ENCODE measurements at places on chromosomes 7 and 10.

- no peak for DNase-seq
Measured at GRCh38 chr7:128446306-128446705, 9.4 kb upstream of the HILPDA start.

GRCh38 chr10:20841419-20841818 lies 55.7 kb downstream of the NEBL start:
- no peak for DNase-seq

GRCh38 chr10:30247704-30248103 lies 101.4 kb downstream of the MTPAP start:
- no peak for DNase-seq

GRCh38 chr7:8197994-8198698 lies 63.8 kb downstream of the ICA1 start:
- DNase-seq, result no peak

DNA sequence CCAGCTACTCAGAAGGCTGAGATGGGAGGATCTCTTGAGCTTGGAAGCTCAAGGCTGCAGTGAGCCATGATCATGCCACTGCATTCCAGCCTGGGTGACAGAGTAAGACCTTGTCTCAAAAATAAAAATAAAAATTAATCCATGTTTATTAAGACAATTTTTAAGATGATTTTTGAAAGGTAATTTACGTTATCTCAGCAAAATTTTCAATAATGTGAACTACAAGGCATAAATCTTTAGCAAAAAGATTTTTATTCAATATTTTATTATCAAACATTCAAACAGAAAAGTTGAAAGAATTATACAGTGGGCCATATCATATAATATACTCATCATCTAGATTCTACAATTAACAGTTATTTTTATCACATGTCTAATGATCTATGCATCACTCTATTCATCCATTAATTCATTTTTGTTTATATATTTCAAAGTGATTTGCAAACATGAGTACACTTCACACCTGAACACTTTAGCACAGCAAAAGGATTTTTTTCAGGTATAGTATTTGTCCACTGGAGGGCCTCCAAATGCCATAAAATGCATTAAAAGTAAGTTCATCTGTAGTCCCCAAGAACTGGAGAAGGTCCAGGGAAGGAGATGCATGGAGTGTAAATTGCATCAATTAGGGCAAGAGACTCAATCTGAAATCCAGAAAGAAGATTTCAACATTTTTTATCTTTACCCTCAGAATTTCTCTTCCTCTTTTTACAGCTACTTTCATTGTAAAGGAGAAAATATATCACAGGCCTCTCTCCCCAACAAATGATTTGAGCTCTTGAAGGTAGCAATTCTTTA lies 38.6 kb upstream of the RSBN1L start:
- DNase-seq, result no peak

GRCh38 chr10:131644864-131645658 lies 255.7 kb upstream of the PPP2R2D start:
- DNase-seq, result no peak

DNA sequence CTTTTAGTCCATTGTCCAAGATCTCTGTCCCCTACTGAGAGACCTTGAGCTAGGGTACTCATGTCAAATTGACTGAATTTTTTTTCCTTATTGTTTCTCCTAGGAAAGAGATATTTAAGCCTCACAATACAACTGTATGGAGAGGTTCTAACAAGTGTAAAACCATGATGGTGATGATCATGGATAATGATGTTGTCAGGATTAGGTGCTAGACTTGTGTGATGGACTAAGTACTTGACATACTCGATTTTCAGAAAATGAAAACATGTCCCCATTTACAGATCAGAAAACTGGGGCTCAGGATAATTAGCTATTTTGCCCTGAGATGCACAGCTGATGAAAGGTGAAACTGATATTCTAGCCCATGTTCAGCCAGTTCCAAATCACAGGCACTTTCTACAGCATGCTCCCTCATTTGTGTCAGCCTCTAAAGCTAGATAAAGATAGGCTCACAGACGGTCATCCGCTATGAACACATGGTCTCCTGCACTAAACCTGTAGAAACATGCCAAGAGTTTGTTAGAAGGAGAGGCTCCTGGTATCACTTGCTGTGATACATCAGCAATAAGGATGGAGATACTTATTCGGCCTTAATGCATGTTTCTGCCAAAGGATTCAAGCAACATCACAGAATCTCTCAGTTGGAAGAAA lies 67.6 kb downstream of the CREB3L2 start:
- no peak for DNase-seq

- no peak for DNase-seq
Measured at GRCh38 chr10:50511492-50512213, 112.1 kb downstream of the SGMS1 start.

DNA sequence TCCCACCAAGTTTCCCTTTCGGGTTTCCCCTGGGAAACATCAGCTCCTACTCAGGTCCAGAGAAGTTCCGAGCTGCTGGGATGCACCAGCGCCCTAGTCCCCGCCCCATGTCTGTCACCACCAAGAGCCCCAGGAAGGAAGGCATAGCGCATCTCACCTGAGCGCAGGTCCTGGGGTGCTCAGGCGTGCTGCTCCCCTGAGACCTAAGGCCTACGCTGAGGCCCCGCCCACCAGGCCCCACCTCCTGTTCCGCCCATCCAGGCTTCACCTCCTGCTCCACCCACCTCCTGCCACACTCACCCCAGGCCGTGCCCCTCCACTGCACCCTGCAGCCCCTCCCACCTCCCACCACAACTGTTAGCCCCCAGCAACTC lies 1.2 kb upstream of the TFR2 start:
- DNase-seq, result no peak

DNA sequence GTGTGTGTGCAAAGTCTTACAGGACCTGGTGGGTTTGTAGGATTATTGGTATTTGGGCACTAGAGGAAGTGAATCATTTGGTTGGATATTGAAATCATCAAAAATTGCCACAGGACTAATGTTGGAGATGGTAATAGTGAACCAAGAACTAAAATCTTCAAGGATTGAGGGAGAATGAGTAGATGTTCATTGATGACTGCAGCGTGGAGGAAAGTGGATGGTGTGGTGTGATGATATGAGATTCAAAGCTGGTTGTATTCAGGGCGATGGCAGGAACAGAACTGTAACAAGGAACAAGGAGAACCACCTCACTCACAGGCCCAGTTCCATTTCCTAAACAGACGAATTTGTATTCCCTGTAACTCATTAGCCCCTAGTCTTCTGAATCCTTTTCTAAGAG lies 90.3 kb downstream of the TRIM24 start:
- no peak for DNase-seq

GRCh38 chr10:7300384-7300971 lies 110.4 kb downstream of the SFMBT2 start:
- DNase-seq, result no peak

DNA sequence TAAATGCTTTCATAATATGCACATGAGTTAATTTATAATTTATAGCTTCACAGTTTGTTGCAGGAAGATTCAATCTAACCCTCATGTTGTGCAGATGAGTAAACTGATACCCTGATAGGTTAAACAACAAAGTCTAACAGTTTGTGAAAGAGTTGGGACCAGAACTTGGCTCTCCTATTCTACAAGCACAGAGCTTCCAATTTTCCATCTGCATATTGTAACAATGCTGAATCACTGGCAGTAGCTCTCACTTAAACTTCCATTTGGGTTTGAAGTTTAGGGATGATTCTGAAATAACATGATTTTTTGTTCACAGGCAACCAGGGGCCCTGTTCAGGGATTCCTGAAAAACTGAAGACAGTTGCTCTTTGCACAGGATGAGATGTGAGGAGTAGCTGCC lies 179.3 kb downstream of the XPNPEP1 start:
- DNase-seq, result no peak

- peak; percentile 4 for DNase-seq
Measured at GRCh38 chr10:127715782-127716378, 21.1 kb upstream of the FOXI2 start.

DNA sequence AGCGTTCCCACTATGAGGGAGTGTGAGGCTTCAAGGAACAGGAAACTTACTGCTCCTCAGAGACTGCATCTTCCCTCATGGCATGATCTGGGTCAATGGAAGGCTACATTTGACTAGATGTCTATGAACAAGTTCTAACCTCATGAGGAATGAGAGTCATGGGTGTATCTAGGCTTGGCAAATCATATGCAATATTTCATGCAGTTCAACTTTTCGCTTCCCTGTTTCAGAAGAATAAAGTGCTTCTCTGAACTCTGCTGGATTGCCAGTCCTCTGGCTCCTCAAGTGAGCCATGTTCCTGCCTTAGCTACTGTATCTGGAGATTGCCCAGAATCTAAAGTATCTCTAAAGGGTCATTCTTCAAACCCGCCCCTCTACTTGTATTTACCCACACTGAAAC lies 54.3 kb upstream of the SEMA3A start:
- DNase-seq, result no peak

- no peak for DNase-seq
Measured at GRCh38 chr7:92072708-92073107, 61.6 kb downstream of the CYP51A1 start.

DNA sequence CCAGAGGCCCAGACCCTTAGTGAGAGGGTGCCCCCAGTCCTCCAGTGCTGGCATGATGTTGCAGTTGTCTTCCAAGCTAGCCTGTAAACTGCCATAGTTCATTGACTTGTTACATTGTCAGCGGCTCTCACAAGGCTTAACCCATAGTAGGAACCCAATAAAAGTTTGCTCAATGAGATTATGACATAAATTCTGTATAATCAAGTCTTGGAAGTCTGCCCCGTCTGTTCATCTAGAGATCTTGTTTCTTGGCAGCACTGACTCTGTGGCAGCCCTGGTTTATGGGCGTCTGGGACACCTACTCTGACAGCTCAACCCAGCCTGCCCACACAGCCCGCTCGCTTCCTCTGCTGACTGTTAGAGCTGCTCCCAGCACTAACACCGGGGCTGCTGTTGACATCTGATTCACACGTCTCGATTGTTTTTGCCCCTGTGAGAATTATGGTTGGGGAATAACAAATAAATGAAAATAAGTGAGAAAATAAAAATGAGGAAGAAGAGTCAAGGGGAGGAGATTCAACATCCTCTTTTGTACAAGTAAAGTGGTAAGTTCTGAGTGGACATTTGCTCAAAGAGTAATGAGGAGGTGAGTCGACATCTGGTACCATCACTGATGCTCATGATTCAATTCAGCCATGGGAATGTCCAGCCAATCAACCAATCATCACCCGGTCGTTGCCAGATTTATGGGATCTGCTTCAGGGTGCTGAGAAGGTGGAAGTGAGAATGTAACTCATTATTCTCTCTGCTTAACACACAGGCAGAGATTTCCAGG lies 160.8 kb downstream of the SPAG6 start:
- DNase-seq, result no peak

- DNase-seq, result no peak
Measured at GRCh38 chr7:158646766-158647474, 57.7 kb downstream of the NCAPG2 start.

Data from epithelial cell of proximal tubule (primary cell).